ENCODE measurements at places on chromosomes 12 and 14. TPM values are rescaled to one million over a fixed set of nuclear protein-coding genes. Genes with fewer than 3 reads are reported as not detected.

Gene OLR1
- not detected for total RNA-seq

Gene HOXC12
- total RNA-seq = not detected

Gene ESPL1
- total RNA-seq = 60.9 TPM

Gene YARS2
- 28.6 TPM for total RNA-seq
